ENCODE measurements at places on chromosomes 4 and X.

DNA sequence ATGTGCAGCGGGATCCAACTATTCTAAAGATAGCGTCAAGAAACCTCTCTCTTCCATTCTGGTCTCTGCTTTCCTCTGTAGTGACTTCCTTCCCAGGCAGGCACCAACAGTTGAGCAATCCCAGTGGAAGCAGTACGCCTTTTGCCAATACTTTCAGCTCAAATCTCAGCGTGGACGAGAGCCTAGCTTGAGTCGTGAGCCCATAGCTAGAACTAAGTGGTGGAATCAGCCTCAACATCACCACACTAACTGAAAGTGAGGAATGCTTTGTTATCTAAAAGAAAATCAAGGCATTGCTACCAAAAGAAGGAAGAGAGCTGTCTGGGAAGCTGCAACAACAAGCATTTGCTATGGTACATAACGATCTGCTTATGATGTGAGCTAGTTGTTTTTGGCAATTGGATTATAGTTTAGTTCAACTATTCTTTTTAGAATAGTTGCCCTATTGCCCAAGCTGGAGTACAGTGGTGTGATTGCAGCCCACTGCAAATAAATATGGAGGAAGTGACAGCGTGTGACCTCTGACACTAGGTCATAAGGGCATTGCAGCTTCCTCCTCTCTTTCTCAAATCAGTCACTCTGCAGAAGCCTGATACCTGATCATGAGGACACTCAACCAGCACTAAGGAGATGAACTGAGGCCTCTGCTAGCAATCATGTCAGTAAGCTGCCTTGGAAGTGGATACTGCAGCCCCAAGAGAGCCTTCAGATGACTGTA lies 24.7 kb upstream of the FRYL start:
- DNase-seq = no peak

- DNase-seq = no peak
These were observed 8.5 kb downstream of the CPZ start for GRCh38 chr4:8601086-8601485.

GRCh38 chrX:107850422-107850765 lies 24.7 kb downstream of the MID2 start:
- no peak for DNase-seq

DNA sequence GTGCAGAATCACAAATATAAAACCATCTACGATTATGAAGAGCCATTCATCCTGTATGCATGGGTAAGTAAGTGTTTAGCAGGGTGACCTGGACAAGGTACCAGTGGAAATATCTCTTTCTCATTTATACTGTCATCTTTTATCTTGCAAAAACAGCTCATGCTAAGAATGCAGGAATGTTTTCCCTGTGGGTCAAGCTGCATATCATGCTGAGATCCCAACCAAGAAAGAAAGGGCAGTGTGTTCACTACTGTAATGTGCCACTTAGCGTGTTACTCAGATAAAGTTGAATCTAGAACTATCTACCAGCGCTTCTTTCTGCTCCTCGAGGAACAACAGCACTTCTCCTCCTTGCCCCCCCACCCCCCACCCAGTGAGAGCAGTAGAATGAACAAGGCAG lies 212.7 kb upstream of the TBL1X start:
- no peak for DNase-seq

- no peak for DNase-seq
These were observed 894 bp upstream of the SH3RF1 start for GRCh38 chr4:169271692-169272007.

- DNase-seq = peak; percentile 33
These were observed 23.4 kb downstream of the CCNI start for GRCh38 chr4:77052352-77052751.

DNA sequence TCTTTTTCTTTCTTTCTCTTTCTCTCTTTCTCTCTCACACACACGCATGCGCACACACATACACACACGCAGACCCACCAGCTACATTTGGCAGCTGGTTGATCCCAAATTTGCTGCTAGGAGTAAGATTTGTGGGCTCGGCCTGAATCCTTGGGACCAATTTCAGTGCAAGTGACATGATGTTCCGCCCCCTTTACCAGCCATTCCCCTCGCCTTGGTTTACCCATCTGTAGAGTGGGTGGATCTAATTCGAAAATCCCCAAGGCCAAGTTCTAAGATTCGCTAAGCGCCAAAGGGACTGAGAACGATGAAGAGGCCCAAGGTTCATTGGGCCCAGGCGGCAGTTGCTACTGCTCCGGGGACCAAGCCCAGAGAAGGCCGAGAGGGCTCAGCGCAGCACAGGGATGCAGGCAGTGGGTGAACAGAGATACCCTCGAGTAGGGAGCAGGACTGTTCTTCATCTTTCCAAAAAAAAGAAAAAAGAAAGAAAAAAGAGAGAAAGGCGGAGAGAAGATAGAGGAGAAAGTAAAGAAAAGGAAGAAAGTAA lies 5.8 kb downstream of the NKX3-2 start:
- no peak for DNase-seq

- DNase-seq = no peak
These were observed 21.5 kb downstream of the HAND2 start for GRCh38 chr4:173508386-173509035.

GRCh38 chr4:69032847-69033638 lies 63.2 kb upstream of the UGT2B7 start:
- DNase-seq = no peak

- no peak for DNase-seq
These were observed 201.6 kb downstream of the CPE start for GRCh38 chr4:165580351-165580905.

DNA sequence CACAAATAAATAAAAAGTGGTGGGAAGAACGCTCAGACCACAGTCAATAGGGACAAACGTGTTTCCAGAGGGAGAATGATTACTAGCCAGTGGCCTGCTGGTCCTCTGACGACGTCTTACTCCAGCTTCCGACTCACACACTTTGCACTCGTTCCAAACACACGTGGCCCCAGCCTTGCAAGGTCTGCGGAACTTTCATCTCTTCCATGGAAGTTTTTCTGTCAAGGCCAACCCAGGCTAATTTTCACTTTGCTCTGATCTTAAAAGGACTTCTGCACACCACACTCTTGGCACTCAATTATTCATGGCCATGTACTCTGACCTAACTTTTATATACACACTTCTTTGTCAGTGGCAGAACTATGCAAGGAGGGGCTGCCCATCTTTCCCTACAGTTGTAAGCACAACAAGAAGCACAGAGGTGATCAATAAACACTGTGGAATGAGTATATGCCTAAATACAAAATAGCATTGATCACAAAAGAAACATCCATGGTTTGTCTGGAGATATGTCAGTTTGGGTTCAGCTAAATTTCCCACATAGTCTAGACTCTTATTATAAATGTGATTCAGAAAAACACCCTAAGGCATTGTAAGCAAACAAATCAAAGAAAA lies 69.4 kb downstream of the STX18 start:
- DNase-seq = no peak

DNA sequence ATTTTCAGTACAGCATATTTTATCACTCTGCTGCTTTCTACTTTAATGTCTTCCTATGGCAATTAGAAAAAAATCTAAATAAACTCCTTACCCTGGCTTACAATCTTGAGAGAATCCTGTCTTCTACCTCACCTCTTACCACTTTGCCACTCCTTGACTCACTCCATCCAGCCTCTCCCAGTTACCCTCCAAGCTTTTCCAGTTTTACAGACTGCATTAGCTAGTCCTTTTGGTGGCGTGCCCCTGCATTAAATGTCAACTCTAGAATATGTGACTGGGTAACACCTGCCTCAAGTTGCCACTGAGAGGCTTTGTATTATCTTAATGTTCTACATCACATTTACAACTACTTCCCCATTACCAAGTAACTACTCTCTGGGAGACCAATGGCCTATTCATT lies 7.5 kb upstream of the CDKL2 start:
- DNase-seq = no peak

GRCh38 chr4:98528882-98529281 lies 129.5 kb downstream of the TSPAN5 start:
- no peak for DNase-seq

- DNase-seq = no peak
These were observed 60.0 kb upstream of the LNX1 start for GRCh38 chr4:53651156-53651735.

- peak; percentile 45 for DNase-seq
These were observed 325.0 kb downstream of the ARHGAP10 start for GRCh38 chr4:148056879-148057278.

- DNase-seq = no peak
These were observed 119.8 kb upstream of the ATP6AP2 start for GRCh38 chrX:40460926-40461325.
